ENCODE measurements at places on chromosomes 6 and 20.

- no peak for DNase-seq
Observed at GRCh38 chr6:17220040-17220910, 60.9 kb upstream of the RBM24 start.

- DNase-seq = no peak
Observed at GRCh38 chr20:62846166-62846890, 15.3 kb downstream of the TCFL5 start.

DNA sequence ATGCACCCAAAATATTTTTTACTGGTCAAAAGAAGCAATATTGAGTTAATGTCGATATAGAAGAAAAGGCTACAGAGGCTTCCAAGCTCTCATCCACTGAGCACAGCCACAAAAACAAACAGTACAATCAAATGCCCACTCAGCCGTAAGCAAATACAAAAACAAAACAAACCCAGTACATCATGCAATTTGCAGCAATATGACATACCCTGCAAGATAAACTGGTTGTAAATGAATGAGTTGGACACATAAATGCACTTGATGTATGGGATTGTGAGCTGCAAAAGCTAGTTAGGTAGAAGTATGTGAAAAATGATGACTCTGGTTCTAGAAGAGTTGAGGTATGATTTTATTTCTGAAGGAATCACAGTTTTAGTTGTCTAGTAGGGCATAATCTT is 83.9 kb downstream of the SESN1 start:
- DNase-seq = no peak

DNA sequence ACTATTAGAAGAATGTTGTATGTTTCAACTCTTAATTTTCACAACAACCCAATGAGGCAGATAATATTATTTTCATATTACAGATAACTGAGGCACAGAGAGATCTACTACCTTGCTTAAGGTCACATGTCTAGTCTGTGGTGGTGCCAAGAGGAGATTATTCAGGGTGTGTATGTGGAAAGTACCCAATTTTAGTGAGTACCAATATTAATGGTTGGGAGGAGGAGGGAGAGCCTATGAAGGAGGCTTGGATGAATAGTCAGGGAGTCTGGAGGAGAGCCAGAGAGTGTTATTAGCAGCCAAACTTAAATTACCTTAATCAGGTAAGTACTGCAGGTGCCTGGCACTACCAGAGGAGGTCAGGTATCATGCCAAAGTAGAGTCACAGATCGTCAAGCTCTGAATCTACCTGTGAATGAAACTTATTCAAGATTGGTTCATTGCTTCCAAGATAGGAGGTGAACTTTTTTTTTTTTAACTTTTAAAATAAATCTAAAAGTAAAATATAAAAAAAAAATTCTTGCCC is 10.9 kb upstream of the CALHM6 start:
- DNase-seq = no peak

DNA sequence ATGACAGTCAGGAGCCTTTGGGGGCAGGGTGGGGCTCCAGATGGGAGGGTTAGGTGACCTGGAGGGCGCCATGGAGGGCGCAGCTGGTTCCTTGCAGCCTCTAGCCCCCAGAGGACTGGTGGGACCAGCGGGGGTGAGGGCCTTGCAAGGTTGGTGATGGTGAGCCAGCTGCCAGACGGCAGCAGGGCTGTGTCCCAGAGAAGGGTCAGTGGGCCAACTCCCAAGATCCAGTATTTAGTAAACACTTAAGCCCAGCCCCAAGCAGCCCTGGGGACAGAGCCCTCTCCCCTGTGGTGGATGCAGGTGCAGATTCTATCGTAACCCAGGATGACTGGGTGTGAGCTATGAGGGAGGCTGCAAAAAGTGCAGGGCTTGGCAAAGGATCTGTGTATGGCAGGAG is 201.5 kb upstream of the RNF24 start:
- no peak for DNase-seq

GRCh38 chr6:24149296-24149695 is 23.3 kb downstream of the NRSN1 start:
- DNase-seq = no peak

Measured in activated T-cell treated with anti-CD3 and anti-CD28 coated beads for 24 hours (primary cell).